ENCODE measurements at places on chromosomes 2 and 18.

DNA sequence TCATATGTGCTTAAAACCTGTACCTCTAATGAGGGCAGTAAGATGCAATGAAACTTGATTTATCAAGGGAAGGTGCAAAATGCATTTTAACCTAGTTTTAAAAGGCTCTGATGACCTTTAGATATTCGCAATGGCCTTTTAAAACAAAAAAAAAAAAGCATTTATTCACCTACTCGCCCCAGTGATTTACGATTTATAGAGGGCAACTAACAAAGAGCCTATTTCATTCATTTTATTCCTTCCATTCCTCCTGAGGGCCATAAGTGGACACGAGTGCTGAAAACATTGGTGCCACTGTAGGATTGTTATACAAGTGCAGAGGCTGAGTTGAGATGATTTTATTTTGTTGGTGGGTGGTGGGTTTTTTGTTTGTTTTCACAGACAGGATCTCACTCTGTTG lies 48.1 kb downstream of the RNF152 start:
- DNase-seq, result no peak

GRCh38 chr2:96153991-96154431 lies 8.8 kb upstream of the DUSP2 start:
- DNase-seq, result no peak

DNA sequence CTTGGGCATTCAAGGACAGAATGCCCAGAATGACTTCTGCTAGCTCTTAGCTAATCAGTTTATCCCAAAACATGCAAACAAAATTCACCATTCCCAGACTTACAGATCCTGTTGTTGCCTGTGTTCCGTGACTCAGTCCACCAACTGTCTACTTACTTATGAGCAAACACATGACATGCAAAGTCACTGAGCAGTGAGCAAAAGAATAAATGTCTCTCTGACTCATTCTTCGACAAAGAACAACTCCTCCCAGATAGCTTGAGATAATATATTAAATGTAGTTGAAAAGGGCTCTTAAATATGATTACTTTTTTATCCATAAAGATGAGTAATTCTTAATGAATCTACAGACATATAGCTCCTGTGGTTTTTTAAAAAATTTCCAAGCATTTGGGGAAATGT lies 9.0 kb upstream of the CREG2 start:
- no peak for DNase-seq

DNA sequence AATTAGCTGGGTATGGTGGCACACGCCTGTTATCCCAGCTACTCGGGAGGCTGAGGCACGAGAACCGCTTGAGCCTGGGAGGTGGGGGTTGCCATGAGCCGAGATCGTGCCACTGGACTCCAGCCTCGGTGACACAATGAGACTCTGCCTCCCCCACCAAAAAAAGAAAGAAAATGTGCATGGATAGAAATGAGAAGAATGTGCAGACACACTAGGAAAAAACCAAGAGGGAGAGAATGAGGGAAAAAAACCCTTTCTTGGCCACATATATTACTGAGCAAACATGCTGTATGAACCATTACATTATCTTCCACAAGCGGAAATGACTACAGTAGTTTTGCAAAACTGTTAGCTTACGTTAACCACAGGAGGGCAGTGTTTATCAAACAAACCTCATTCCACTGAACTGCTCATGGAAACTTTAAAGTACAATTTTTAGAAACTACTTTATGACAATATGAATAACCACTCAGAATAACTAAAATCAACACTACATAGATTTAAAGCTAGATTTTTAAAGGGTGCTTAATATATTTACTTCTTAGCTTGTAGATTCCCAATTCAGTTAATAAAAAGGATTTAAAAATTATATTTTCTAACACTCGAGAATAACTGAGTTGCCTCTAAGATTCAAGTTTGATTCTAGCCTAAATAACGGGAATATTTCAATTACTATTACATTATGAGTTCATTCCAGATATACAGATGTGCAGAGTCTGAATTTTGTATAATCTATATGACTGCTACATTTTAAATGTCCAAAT lies 26.4 kb downstream of the ASXL2 start:
- no peak for DNase-seq

DNA sequence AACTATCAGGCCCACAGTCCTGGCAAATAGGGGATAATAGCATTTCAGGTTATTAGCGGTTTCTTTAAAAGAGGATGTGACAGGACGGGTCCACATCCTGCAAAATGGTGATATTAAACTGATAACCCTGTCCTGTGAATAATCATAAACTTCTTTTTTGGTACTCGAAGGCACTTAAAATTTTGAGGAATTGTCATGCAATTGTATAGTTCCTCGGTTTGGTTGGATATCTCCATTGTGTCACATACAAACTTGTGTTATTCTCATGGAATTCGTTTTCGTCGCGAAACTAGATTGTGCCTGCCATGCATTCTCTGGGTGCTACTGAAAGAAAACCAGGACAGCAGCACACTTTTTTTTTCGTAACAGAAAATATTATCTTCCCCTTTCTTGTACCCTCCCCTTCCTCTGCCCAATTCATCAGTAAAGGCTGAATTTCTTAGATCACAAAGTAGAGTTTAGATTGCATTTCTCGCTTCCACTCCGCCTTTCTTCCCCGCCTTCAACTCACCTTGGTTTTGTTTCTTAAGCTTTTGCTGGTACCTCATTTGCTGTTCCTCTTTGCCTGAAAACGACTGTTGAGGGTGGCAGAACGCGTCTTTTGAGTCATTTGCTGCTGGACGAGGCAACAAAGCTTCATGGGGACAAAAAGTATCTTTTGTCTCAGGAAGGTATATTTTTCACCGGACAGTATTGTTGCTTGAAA lies 1.3 kb downstream of the CERS6 start:
- DNase-seq, result no peak

DNA sequence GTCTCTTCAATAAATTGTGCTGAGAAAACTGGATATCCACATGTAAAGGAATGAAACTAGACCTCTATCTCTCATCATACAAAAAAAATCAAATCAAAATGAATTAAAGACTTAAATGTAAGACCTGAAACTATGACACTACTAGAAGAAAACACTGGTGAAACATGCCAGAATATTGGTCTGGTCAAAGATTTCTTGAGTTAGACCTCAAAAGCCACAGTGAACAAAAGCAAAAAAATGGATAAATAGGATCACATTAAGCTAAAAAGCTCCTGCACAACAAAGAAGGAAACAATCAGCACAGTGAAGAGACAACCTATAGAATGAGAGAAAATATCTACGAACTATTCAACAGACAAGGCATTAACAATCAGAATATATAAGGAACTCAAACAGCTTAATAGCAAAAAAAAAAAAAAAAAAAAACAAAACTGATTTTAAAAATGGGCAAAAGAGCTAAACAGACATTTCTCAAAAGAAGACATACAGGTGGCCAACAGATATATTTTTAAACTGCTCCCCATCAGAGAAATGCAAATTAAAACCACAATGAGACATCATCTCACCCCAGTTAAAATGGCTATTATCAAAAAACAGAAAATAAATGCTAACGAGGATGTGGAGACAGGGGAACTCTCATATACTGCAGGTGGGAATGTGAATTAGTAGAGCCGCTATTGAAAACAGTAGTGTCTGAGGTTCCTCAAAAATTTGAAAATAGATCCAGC lies 66.3 kb downstream of the NCKAP1 start:
- DNase-seq, result no peak

DNA sequence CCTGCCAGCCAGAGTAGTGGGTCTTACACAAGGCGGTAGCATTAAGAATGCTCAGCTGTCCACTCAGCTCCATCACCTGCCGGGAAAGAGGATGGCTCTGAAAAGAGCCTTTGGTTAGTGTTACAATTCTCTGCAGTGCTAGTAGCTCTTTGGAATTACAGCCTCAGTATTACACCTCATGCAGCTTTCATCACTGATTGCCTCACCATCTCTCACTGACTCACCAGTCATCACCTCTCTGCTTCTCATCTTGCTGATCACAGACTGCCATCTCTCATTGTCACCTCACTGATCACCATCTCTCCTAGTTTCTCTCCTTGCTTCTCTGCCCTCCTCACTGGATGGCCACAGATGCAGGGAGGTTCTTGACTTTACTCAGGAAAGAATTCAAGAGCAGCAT lies 573.5 kb upstream of the SETBP1 start:
- DNase-seq, result no peak

DNA sequence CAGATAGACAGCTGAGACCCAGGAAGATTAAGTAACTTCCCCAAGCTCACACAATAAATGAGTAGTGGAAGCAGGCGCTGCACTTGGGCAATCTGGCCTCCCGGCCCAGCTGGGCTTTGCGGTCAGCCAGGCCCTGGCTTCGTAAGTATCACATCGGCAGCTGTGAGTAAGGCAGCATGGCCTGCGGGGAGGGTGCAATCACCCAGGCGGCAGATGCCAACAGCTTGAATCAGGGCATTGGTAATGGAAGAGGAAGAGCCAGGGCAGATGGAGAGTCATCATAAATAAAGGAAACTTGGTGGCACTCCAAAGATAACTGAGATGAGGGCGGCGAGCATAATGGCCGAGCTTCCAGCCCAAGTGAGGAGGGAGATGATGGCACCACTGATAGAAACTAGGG lies 217.9 kb upstream of the PID1 start:
- DNase-seq, result no peak

DNA sequence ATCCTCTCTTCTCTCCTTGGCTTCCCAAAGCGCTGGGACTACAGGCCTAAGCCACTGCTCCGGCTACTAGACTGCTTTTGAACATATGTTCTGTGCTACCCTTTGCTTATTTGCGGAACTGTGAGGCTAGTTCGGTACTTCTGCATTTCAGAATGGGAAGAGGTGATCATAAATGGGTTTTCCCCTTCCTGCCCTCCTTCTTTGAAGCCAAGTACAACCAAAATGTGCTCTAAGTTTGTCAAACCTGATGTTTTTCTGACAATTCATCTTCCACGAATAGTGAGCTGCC lies 1.7 kb upstream of the ESCO1 start:
- no peak for DNase-seq
